ENCODE measurements at places on chromosomes 3 and 15.

- no peak for DNase-seq
Observed at GRCh38 chr3:14253022-14253706, 74.5 kb downstream of the LSM3 start.

- DNase-seq: no peak
Observed at GRCh38 chr3:149738876-149739275, 13.4 kb downstream of the COMMD2 start.

- DNase-seq: no peak
Observed at GRCh38 chr3:59133311-59133710, 83.5 kb upstream of the CFAP20DC start.

GRCh38 chr3:170699158-170700053 lies 113.5 kb upstream of the SLC7A14 start:
- DNase-seq: peak; percentile 51

DNA sequence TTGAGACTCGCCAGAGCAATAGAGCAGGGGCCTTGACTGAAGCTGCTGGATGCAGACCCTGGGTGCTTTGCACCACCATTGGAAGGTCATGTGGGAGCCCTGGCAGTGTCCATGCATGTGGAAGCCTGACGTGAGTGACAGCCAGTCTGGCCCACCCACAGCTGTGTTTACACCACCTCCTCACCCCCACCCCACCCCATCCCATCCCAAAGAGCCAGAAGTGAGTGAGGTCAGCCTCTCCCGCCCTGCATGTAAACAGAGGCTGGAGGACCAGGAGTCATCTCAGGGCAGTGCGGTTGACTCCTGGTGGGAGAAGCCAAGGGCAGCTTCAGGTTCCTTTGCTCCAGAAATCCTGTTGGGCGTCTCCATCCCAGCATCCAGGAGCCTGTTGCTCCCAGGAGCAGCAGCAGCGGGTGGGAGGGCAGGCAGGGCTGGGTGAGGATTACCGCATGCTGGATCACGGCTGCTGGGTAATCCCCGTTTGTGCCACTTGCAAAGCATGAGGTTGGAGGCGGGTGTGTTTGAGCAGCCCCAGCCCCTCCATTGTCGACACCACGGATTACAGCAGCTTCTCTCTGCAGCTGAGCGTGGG lies 44.6 kb downstream of the CORO2B start:
- DNase-seq: no peak

DNA sequence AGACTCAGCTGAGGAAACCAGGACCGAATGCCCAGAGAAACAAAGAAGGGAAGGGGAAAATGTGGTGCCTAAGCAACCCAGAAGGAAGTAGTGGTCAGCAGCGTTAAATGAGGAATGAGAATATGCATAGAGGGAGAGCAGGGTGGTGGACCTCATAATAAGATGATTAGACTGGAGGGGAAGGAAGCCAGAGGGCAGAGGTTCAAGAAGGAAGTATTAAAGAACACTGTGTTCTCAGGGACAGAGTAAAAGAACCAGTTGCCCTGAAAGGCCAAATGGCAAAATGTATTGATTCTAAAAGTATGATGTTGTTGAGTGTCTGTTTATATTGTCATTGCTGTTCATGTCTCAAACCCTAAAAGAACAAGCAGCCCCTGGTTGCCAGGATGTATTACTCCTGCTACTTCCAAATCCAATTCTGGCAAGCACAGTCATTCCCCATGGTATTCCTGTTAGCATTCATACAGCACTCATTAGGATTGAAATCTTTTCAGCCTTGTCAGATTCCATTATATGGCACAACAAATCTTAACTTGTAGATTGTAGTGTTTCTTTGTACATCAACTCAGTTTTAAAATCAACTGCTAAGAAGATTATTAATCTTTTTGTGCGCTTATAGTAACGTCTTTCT lies 23.4 kb downstream of the P2RY1 start:
- no peak for DNase-seq

DNA sequence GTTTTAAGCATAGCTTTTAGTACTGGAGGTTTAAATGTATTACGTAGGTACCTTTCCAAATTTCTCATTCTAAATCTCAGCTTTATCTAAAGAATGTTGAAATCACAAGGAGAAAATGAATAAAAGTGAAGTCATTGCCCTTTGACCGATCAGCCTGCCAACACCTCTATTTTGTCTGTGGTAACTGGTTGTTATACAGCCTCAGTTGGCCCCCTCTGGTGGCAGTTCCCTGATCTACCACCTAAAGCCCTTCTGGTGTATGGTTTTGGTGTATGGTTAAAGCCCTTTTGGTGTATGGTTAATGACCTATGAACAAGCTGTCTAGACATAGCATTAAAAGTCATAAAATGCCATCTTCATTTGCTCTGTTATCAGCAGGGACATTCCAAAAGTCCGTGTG lies 378.2 kb upstream of the AZI2 start:
- DNase-seq: peak; percentile 47

- DNase-seq: no peak
Observed at GRCh38 chr3:43923104-43923882, 232.6 kb downstream of the ABHD5 start.

DNA sequence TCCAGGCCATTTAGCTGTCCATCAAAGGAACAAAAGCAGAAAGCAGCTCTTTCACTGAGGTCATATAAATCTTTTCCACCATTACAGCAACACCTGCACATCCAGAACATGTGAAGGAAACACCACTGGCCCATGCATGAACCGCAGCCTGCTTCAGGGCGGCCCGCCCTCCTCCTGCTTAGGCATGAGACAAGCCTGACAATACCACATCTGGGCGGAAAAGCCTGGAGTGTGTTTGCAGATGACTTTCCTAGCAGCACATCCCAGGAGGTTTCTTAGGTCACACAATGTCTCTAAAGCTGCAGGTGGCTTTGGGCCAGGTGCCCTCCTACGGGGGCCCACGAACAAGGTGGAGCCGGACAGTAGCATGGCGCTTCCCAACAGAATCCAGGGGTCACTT lies 19.6 kb downstream of the CYFIP1 start:
- DNase-seq: no peak

GRCh38 chr15:27574541-27575054 lies 524.5 kb downstream of the OCA2 start:
- no peak for DNase-seq

- DNase-seq: no peak
Observed at GRCh38 chr3:120202363-120202762, 82.7 kb downstream of the GPR156 start.

- DNase-seq: no peak
Observed at GRCh38 chr3:48492461-48493202, 11.3 kb downstream of the SHISA5 start.

DNA sequence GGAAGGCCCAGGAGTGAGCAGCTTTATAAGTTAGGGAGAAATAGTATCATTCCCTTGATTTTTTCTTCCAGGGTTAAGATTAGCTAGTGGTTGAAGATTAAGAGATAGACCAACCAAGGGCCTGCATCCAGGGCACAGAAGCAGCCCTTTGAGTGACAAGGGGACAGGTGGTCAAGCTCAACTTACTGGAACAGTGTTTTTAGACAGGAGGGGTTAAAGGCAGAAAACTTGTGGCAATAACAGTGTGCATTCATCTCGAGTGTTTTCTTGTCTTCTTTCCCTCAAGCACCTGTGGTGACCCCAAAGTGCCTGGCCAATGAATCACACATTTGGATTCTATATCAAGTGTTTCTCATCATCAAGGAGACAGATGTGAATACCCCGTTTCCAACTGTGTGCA lies 267.5 kb downstream of the PDCD6IP start:
- DNase-seq: no peak

GRCh38 chr3:127792541-127793292 lies 29.6 kb downstream of the MGLL start:
- DNase-seq: peak; percentile 93

GRCh38 chr15:99252326-99252725 lies 1.0 kb downstream of the LRRC28 start:
- no peak for DNase-seq

GRCh38 chr3:100915706-100916495 lies 77.3 kb downstream of the ABI3BP start:
- peak; percentile 33 for DNase-seq

DNA sequence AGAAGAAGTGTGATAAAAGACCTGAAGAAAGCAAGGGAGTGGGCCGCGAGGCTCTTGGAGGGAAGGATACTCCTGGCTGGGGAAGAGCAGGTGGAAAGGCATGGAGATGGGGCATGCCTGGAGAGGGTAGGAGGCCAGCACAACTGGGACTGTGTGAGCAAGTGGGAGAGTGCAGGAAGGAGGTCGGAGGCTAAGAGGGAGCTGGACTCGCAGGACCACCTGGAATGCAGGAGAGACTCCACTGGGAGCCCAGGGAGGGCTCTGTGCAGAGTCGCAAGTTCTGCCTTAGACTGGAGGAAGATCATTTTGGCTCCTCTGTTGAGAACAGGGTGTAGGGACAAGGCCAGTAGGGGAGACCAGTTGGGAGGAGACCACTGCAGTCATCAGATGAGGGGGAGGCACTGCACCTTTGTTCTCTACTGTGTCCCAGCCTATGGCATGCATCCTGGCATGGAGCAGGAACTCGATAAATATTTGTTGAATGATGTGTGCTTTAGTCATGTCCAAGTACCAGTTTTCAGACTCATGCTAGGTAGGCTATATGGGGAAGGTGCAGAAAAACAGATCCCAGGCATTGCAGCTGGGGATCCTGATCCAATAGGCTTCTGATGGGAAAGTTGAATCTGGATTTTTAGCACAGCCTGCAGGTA lies 13.7 kb downstream of the FAM107A start:
- peak; percentile 27 for DNase-seq

DNA sequence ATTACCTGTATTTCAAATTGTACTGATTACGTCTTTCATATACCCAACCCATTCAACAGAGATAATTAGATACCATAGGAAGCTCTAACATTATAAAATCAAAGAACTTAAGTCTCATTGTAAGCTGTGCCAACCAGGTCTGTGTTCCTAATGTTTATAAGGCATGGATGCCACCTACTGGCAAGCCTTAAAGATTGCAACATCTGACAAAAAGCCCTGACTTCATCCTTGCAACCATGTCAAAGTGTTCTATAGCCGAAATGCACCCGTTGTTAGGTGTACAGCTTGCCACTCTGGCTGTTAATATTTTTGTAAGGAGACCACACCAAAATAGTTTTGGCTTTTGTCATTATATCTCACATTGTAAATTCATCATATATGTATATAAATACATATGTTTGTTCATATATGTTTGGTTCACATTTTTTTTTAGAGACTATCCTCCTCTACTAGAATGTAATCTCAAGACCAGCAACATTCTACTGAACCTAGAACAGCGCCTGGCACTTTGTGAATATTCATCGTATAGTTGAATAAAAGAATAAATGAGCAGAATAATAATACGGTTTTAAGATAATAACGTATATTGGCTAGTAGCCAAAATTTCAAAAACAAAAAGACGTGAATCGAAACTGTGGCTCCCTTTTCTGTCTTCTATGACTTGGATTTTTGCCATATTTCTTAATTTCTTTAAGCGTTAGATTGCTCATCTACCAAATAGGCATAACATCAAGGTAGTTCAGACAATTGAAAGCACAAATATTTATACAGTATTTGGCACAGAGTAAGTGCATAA lies 258.1 kb downstream of the TBL1XR1 start:
- DNase-seq: peak; percentile 90

GRCh38 chr15:51672155-51672687 lies 9.1 kb upstream of the SCG3 start:
- DNase-seq: no peak

DNA sequence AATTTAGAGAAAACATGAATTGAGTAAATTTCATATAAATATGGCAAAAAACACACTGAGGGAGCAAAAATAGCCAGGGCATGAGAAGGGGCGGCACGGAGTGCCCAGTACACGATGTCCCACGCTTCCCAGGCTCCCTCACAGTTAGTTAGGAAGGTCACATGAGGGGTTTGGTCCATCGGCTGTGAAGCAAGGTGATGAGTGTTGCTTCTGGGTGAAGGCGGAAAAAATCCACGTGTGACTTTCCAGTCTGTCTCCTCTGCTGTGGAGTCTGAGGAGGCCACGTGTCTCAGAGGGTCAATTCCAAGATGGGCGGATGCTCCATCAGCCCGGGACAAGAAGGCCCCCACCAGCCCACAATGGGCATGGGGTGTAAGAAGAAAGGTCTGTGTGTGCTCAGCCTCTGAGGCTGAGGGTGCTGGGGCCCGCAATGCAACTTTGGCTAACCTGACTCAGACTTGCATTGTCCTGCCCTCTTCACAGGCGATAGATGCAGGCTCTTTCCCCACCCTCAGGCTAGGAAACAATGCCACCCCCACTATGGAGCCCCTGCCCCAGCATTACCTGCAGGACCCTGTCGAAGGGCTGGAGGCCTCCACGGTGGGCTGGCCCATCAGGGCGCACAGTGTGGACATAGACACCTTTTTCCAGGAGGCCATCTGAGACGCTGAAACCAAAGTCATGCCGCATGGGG lies 45.7 kb downstream of the GRIP2 start:
- no peak for DNase-seq

- DNase-seq: peak; percentile 77
Observed at GRCh38 chr15:73873889-73874511, 636 bp downstream of the TBC1D21 start.

DNA sequence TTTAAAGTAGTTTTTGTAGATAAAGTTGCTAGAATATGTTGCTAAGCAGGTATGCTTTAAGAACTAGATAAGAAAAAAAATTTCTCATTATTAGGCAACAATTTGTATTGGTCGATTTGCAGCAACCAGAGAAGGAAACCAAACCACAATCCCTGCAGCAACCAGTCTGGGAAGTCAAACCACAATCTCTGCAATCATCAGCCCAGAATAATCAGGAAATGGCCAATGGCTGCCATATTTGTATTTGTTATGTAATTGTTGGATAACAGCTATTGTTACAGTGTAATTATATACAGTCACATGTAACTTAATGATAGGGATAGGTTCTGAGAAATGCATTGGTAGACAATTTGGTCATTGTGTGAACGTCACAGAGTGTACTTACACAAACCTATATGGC lies 23.6 kb downstream of the STXBP5L start:
- DNase-seq: no peak

- DNase-seq: peak; percentile 67
Observed at GRCh38 chr3:46110701-46111493, 83.6 kb upstream of the XCR1 start.

DNA sequence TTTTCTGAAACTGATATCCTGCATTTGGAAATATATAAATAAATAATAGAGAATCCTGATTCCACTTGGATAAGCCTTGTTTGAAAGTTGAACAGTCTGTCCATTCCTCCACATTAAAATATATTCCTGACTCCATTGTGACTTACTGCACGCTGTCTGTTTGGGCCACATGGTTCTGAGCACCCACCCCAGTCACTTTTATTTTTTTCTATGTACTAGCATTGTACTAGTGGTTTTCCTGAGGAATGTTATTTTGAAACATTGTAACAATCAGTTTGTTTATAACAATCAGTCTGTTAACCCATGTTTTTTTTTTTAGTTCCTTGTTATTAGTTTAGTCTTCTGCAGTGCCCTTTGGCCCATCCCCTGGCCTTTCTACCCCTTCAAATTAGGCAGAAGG lies 87.4 kb upstream of the CCNL1 start:
- peak; percentile 45 for DNase-seq

DNA sequence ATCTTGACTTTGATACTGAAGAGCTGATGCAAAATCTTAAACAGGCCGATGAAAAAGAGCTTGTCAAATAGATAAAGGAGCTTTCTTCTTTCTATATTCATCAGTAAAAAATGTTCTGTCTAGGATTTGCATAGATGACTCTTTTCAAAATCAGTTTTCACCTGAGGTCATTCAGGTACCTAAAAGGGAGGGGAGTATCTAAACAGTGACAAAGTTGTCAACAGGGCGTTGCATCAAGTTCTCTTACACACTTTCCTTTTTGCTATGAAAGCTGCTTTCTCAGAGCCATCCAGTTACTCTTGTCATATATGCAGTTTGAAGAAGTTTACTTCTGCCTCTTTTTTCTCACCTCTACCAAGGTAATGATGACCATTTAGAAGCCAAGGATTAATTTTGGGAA lies 60.0 kb downstream of the AKAP13 start:
- DNase-seq: no peak

All from fibroblast of pulmonary artery (primary cell).